WERI-Rb-1 (cell line): ENCODE measurements at places on chromosomes 11 and 22.

GRCh38 chr11:75135021-75135650 lies 15.8 kb upstream of the SLCO2B1 start:
- DNase-seq = no peak

- no peak for DNase-seq
Measured at GRCh38 chr11:10275714-10276113, 18.3 kb downstream of the SBF2 start.

- DNase-seq = no peak
Measured at GRCh38 chr11:16791191-16791961, 52.9 kb downstream of the C11orf58 start.

- DNase-seq = no peak
Measured at GRCh38 chr22:17083255-17083654, 1.5 kb upstream of the IL17RA start.

- DNase-seq = no peak
Measured at GRCh38 chr22:27028093-27028492, 370.7 kb downstream of the MIAT start.

- no peak for DNase-seq
Measured at GRCh38 chr11:125925804-125926203, 20.0 kb upstream of the VSIG10L2 start.

- no peak for DNase-seq
Measured at GRCh38 chr22:46592390-46592872, 27.8 kb upstream of the GRAMD4 start.

DNA sequence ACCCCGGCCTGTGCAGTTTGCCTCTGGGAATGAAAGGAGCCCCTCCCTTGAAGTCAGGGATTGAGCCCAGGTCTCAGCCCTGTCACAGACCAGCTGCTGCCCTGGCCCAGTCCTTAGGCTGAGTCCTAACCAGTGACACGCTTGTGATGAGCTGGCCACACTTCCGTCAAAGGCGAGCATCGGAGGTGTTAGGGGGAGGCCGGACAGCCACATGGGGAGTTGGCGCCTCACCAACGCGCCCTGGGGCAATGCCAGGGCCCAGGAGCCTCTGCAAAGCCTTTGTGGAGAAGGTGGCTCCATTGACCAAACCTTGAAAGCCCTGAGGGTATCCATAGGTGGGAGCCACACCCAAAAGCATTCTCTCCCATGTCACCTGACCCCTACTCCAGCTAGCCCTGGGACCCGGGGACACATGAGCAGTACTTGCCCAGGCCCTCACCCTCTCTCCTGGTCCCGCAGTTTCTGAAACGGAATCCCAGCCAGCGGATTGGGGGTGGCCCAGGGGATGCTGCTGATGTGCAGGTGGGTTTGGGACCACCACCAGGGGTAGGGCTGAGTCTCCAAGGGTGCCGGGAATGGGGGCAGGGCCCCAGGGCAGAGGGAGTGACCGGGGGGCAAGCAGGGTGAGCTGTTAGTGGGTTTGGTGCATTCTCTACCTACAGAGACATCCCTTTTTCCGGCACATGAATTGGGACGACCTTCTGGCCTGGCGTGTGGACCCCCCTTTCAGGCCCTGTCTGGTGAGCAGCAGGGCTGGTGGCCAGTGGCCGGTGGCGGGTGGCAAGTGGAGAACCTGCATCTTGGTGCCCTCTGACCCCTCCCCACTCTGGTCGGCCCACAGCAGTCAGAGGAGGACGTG lies 3.7 kb downstream of the PTPRCAP start:
- no peak for DNase-seq

- DNase-seq = peak; percentile 28
Measured at GRCh38 chr11:123839131-123839530, 33.0 kb upstream of the OR6M1 start.

DNA sequence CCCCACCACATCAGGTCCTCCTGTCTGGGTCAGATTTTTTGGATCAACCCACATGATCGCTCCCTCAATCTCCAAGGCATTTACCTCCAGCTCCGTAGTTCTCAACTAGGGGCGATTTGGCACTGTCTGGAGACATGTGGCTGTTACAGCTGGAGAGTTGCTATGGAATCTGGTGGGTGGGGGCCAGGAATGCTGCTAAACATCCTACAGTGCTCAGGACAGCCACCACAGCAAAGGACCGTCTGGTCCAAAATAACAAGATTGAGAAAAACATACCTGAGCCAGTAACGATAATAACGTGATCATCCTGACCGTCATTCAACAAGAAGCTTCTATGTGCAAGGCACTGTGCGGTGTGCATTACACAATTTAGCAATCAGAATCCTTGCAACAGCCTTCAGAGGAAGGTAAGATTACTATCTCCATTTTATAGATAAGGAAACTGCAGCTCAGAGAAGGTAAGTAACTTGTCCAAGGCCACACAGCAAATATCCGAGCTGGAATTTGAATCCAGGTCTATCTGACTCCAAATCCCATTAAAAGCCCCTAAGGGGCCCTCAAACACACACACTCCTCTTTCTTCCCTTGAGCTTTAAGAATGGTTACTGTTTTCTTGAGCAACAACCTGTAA lies 14.3 kb upstream of the CRY2 start:
- DNase-seq = no peak

GRCh38 chr11:104488561-104488960 lies 324.6 kb upstream of the PDGFD start:
- no peak for DNase-seq

DNA sequence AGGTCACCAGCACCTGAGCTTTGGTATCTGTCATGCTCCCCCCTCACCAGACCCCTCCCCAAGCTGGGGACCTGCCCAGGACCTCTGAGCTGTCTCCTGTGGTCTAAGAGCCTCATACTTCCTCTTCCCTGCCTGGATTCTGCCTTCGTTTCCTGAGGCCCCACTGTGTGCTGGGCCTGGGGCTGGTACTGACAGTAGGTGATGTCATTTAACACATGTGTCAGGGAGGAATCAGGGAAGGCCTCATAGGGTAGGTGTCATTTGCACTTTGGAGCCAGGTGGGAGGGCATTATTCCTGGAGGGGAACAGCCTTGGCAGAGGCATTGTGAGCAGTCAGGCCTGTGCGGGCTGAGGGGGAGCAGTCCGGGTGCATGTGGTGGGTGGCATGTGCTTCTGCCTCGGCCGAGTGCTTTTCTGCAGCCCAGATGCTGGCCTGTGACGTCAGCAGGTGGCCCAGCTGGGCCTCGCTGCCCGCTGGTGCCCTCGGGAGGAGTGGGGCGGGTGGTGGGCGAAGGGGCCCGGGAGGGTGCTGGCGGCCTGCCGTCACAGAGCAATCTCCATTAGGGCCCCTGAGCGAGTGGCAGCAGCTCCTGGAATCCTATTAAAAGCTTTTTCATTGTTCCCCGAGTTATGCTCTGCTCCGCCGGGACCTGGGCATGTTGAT lies 9.1 kb downstream of the FLRT1 start:
- no peak for DNase-seq

- DNase-seq = no peak
Measured at GRCh38 chr11:2271077-2271326, 614 bp upstream of the ASCL2 start.

GRCh38 chr11:64130618-64131017 lies 35.3 kb downstream of the MACROD1 start:
- no peak for DNase-seq
